ENCODE measurements at places on chromosomes 7 and 10.

- no peak for DNase-seq
Observed at GRCh38 chr7:90599892-90600555, 3.9 kb downstream of the CDK14 start.

- no peak for DNase-seq
Observed at GRCh38 chr10:79376751-79377556, 29.7 kb downstream of the PPIF start.

DNA sequence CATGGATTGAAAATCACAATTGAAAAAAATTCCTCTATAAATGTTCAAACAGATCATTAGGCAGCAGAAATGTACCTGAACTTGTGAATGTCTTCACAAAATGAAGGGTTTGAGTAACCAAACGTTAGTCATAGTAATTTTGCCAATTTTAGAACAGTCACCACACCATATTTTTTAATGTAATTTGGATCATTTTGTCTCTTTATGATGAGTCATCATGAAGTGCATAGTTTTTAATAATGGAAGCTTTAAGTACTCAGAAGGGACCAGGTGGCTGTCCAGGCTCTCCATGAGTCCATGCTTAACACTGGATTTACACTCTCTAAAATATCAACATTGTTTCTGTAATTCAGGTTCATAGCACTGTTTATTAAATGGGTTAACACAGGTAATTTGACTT, 219.2 kb downstream of the ETV1 start:
- DNase-seq, result no peak

DNA sequence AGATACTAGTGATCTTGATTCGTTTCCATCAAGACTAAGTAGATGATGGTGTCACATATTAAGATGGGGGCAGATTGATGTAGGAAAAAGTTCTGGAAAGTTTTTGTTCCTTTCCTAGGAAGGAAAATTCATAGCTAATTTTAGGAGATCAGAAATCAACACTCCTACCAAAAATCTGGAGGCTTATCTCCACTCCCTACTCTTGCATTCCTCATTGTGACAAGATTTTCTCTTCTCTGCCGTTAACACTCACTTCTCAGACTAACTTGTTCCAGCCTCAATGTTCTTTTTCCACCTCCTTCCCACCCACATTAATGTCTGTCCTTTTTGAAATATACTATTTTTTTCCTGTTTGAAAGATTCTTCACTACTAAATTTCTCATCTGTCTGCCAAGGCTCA, 851.9 kb upstream of the GHITM start:
- DNase-seq, result no peak

GRCh38 chr7:7565746-7566650, 686 bp upstream of the MIOS start:
- DNase-seq, result no peak

- DNase-seq, result peak; percentile 13
Observed at GRCh38 chr7:117124591-117125220, 171.4 kb downstream of the ST7 start.

- DNase-seq, result no peak
Observed at GRCh38 chr7:92409357-92409756, 37.9 kb upstream of the GATAD1 start.

GRCh38 chr7:96621932-96622331, 87.7 kb downstream of the SEM1 start:
- no peak for DNase-seq

DNA sequence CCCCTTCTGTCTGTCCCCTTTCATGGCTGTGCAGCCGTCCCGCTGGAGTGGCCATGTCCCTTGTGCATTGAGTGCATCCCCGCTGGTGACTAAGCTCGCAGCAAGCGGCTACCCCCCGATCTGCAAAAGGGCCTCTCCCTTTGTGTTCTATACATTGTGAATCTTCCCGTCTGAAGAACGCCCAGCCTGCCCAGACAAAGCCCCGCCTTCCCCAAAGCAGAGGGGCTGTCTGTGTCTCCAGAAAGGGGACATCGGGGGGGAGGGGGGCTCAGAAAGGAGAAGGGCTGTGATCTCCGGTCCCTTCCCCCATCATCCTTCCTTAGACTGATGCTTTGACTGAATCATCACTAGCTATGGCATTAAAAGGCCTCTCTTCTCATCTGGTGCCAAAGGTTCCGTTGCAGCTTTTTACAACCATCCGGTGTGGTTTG, 11.9 kb downstream of the NPTX2 start:
- no peak for DNase-seq

DNA sequence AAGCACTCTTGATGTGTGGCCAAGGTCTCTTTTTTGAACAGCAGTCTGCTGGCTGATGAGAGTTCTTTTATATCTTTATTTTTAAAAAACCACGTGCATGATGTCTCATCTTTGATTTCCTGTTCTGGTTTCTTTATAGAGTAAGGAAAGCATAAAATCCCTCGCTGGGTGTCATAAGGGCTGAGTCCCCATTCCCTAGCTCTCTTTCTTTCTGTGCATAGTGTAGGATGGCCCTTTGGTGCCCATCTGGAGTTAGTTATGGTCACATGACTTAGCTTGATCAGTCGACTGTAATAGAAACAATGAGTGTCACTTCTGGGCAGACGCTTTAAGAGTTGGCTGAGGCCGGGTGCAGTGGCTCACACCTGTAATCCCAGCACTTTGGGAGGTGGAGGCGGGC, 38.5 kb downstream of the GHRHR start:
- no peak for DNase-seq

- DNase-seq, result no peak
Observed at GRCh38 chr7:47337531-47337930, 244.4 kb downstream of the TNS3 start.

DNA sequence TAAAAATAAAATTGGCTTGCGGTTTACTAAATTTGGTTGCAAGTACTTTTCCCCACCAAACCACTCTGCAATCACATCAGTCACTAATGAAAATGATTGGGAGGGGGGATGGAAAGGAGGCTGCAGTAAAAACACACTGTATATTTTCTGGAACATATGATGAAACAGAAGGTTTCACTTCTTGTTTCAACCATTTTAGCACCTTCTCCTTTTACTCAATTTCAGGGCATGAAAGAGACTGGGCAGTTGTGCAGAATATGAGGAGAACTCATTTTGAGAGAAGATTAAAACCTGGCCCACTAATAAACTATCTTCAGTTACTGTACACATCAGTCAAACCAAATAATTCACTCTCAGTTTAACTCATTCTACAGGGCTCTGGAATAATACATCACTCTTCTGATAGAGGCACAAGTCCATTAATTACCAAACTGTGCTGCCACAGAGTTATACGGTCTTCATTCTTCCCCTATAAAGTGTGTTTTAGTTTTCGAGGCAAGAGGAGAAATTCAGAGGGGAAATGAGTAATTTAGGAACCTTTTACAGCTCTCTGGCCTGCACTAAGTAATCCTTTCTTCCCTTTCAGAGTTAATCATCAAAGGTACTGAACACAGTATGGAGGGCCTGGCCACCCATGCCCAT, 25.5 kb downstream of the JAZF1 start:
- no peak for DNase-seq

GRCh38 chr10:110358869-110359629, 54.3 kb upstream of the SMNDC1 start:
- no peak for DNase-seq

GRCh38 chr7:117882594-117882993, 9.4 kb upstream of the CTTNBP2 start:
- no peak for DNase-seq

DNA sequence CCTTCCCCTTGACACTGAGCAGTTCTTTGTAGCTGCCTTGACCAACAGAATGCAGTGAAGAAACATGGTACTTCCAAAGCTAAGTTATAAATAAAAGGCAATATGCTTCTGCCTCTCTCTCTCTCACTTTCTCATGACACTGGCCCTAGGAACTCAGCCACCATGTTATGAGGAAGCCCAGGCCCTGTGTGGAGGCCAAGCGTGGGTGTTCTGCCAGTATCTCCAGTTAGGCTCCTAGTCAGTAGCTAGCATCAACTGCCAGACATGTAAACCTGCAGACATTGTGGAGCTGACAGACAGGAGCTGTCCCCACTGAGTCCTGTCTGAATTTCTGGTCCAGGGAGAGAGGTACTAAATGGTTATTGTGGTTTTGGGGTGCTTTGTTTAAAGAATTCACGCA, 45.2 kb downstream of the TMEM209 start:
- DNase-seq, result no peak

- DNase-seq, result no peak
Observed at GRCh38 chr7:34497153-34497777, 160.8 kb upstream of the NPSR1 start.

DNA sequence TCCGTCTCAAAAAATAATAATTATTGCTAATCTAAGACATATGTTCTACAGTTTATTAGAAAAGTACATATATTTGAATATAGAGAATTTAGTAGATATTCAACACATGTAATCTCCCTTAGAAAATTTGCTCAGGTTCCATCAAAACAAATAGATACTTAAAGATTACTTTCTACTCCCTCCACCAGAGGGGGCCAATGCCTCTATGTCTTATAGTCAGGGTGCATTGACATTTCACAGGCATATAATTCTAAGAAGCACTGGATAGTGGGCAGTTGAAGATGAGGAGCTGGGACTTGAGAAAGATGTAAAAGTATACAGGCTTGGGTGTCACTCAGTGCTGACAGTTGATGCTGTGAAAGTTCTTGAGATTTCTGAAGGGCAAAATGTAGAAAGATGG, 301.6 kb upstream of the HPS1 start:
- DNase-seq, result no peak

- DNase-seq, result no peak
Observed at GRCh38 chr10:90579602-90580242, 278.1 kb downstream of the HTR7 start.

DNA sequence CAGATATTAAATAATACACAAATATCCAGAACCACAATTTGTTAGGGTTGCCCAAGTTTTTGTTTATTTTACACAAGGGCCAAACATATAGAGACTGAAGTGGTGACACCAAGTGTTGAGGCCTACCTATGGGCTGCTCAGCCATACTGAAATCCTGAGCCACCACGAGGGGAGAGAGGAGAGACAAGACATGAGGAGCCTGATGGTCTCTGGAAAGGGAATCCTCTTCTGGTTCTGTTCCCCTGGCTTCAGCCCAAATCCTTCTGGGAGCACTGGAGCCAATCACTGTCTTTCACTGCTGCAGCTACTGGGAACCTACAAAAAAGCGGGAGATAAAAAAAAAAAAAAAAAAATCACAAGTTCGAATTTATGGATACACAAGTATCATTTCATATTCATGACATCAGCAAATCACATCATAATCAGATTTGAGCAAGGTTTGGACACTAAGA, 1.9 kb downstream of the SKIDA1 start:
- DNase-seq, result no peak

- no peak for DNase-seq
Observed at GRCh38 chr10:93579985-93580711, 13.7 kb downstream of the FFAR4 start.

- DNase-seq, result no peak
Observed at GRCh38 chr7:1503390-1503789, 799 bp downstream of the INTS1 start.

DNA sequence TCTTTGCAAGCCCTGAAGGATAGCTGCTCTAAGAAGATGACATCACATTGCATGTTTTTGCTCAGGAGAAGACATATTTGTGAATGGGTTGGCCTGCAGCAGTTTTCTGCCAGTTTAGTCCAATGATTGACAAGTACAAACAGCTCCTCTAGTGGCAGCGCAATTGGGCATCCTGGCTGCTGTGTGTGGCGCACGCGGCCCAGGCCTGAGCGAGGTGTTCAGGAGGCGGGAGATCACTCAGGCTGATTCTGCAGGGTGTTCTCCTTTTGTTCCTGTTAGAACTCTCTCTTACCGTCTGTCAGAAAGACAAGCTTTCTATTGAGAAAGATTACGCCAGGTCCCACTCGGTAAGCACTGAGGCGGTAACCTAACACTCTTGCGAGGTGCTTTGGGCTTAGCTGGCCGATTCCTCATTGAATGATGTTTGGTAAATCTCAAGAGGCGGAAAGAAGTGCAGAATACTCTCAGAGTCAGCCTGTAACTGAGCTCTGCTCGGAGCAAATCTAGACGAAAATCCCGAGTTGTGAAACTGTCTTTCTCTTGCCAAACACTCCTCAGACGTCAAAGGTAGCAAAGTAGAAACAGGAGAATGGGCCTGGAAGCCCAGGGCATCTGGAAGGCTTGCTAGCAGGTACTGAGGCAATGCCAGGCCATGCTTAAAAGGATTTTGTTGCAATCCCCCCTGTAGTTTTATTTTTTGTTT, 219.2 kb upstream of the BMPER start:
- DNase-seq, result no peak

- no peak for DNase-seq
Observed at GRCh38 chr7:1114505-1114904, 26.6 kb downstream of the GPER1 start.

- DNase-seq, result no peak
Observed at GRCh38 chr10:49049660-49050059, 65.7 kb downstream of the VSTM4 start.

DNA sequence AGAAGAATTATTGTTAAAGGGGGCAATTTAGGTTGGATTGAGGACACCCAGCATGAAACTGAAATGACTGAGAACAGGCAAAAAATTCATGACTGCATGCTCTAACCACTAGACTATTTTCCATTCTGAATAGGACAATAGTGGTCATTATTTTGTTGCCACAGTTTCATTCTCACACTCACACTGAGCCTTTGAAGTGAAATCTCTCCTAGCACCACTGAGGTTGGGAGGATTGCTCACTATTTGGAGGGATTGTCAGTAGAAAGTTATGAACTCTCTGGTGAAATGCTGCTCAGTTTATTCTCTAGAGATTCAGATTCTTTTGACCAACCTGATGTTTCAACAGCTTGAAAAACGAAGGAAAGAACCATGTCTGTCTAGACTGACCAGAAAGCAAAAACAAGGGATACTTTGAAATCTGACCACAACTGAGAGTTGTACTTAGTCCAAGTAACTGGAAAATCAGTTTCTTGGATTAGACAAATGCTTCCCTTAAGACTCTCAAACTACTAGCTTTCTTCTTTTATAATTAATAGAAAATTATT, 191.2 kb downstream of the DYNC1I1 start:
- no peak for DNase-seq

DNA sequence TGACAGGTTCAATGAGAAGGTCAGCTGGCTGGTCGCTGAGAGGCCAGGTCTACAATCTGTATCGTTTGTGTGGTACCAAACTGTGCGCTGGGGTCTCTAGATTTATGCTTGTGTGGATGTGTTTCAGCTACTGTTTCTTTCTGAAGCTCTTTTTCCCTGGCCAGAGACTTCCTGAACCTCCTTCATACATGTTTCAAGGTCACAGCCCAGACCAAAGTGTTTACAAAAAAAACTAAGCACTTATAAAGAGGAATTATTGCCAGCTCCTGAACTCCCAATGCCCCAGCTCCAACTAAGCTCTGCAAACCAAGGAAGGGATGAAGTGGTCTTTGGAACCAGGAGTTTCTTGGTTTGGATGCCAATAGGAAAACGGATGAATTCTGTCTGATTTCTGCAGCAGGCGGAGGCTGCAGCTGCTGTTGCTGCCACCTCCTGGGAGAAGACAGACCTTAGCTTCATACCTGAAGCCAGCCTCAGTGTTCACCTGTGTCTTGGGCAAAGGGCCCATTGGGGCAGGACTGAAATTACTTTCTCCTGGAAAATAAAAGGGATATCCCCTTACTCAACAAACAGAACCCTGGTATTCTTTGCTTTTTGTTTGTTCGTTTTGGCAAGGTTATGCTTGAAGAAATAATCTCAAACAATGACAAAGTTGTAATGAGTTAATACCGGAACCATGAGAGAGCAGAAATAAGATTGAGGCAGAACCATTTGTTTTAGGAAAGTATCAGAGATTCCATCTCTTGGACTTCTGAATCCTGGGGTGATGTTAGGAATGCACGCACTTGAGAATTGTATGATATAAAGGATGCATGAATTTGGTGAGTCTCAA, 24.6 kb upstream of the MKLN1 start:
- DNase-seq, result no peak

GRCh38 chr7:39606352-39606751, 17.0 kb upstream of the RALA start:
- no peak for DNase-seq

Data from stimulated activated CD8-positive, alpha-beta memory T cell treated with anti-CD3 and anti-CD28 coated beads, Interleukin-12 subunit alpha, Interleukin-12 subunit beta, amount 100 ng/mL, for 4 hours (primary cell).